Fibroblast of pulmonary artery (primary cell): ENCODE measurements at places on chromosomes 3 and 15.

- DNase-seq, result peak; percentile 57
These were observed 4.1 kb upstream of the GCSAM start for GRCh38 chr3:112136959-112137693.

DNA sequence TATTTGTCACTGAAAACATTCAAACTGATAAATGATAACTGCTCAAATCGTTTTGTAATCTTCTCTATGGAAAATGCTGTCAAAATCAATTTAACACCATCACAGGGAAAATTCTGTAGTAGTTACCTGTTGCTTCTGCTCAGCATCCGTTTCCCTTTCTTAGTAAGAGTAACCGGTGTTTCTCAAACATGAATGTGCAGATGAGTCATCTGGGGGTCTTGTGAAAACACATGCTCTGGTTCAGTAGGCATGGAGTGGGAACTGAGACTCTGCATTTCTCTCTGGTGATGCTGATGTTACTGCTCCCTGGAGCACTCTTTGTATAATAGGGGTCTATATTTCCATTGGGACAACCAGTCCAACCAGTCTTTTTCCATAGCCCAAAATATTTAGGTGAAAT, 145.1 kb downstream of the SEMA6D start:
- no peak for DNase-seq

GRCh38 chr15:92112180-92112579, 258.7 kb downstream of the SLCO3A1 start:
- DNase-seq, result peak; percentile 50

- DNase-seq, result peak; percentile 68
These were observed 14.0 kb downstream of the CLDN16 start for GRCh38 chr3:190401963-190402362.

- no peak for DNase-seq
These were observed 39.9 kb downstream of the C3orf80 start for GRCh38 chr3:160265088-160265487.

DNA sequence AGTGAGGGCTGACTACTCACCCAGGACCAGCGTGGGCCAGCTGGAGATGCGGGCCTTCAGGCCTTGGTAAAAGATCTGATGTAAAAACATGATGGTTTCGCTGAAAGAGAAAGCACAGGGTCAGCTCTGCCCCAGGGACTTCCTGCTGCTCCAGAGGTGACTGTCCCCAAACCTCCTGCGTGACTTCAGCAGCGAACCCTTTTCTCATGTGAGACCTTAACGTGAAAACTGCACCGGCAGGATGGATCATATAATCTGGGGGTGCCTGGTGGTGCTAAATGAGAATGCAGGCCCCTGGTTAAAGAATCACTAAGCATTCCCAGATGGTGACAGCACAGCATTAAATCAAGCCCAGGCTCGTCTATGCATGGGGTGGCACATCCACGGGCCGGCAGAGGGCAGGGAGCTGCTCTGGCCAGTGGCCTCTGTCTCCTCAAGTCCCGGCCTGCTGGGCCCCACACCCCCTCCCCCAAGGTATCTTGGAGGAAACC, 55.4 kb downstream of the RASGRF1 start:
- no peak for DNase-seq

DNA sequence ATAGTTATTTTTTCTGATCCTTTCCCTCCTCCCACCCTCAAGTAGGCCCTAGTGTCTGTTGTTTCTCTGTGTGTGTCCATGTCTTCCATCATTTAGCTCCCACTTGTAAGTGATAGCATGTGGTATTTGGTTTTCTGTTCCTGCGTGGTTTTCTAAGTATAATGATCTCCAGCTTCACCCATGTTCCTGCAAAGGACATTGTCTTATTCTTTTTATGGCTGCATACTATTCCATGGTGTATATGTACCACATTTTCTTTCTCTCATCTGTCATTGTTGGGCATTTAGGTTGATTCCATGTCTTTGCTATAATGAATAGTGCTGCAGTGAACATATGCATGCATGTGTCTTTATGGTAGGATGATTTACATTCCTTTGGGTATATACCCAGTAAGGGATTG, 145.7 kb upstream of the NR2E3 start:
- DNase-seq, result no peak

- DNase-seq, result no peak
These were observed 61.6 kb downstream of the MEIS2 start for GRCh38 chr15:37038716-37039106.

DNA sequence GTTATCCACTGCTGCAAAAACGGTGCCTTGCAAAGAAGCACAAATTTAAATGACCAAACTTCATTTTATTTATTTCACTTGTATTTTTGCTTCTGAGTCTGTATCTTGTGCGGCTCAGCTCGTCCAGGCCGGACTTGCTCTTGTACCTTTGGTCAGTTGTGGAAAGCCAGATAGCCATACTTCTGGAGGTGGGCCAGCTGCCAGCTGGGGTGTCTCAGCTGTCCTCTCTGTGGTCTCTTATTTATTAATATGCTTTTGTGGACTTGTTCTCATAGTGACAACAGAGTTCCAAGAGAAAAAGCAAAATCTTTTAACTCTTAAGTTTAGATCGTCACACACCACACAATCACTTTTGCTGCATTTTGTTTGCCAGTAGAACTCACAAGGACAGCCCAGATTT, 87.7 kb downstream of the IL1RAP start:
- DNase-seq, result no peak

- DNase-seq, result no peak
These were observed 135.8 kb downstream of the LRRK1 start for GRCh38 chr15:101054991-101055390.

DNA sequence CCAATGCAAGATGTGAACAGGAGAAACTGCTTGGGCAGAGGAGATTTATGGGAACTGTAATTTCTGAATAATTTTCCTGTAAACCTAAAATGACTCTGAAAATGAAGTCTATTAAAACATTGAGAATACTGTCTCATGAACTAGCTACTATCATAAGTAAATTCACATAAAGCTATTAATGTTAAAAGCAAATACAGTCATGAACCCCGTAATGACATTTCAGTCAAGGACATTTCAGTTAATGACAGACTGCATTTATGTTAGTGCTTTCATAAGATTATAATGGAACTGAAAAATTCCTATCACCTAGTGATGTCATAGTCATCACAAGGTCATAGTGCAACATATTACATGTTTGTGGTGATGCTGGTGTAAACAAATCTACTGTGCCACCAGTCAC, 17.2 kb downstream of the CBLB start:
- DNase-seq, result no peak

- DNase-seq, result no peak
These were observed 31.7 kb downstream of the FRMD5 start for GRCh38 chr15:44163370-44163769.

DNA sequence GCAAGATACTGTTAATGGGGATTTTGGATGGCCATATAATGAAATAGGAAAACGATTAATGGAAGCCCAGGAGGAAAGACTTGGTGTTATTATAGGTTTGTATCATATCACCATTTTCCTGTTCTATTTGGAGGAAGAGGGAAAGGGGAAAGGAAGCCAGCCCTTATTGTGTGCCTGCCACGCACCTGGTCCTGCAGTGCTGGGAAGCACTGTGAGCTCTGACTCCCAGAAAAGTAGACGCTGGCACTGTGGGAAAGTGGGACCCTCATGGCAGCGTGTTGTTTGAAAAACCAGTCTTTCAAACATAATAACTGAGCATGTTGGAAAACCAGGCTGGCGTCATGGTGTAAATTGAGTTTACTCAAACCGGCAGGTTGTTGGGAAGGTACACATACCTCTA, 22.0 kb downstream of the CGNL1 start:
- no peak for DNase-seq

DNA sequence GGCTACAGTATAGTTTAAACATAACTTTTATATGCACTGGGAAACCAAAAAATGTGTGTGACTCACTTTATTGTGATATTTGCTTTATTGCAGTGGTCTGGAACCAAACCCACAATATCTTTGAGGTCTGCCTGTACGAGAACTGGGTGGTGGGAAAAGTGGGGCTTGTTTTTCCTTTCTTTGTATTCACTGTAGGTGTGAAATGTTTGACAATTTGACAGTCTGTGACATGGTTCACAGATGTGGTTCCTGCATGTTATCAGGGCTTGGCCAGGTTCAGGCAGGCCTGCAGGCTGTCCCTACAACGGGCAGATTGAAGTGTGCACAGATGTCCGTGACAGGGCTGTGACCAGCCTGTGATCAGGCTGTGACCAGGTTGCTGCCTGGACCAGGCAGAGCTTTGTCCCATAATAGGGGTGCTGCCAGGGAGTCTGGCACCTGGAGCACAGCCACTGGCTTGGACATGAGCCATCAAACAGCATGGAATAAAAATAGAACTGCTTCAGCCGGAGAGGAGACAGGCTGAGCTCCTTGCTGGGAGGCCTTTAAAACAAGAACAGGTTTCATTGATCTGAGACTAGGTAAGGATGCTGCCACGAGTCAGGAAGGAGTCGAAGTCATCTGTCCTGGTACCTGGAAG, 61.0 kb downstream of the KLF13 start:
- peak; percentile 32 for DNase-seq

GRCh38 chr15:100725121-100726069, 123.0 kb downstream of the ASB7 start:
- DNase-seq, result peak; percentile 89

- no peak for DNase-seq
These were observed 428.0 kb downstream of the RAP2B start for GRCh38 chr3:153590051-153590450.

- no peak for DNase-seq
These were observed 68.9 kb downstream of the PLD1 start for GRCh38 chr3:171741377-171741776.

DNA sequence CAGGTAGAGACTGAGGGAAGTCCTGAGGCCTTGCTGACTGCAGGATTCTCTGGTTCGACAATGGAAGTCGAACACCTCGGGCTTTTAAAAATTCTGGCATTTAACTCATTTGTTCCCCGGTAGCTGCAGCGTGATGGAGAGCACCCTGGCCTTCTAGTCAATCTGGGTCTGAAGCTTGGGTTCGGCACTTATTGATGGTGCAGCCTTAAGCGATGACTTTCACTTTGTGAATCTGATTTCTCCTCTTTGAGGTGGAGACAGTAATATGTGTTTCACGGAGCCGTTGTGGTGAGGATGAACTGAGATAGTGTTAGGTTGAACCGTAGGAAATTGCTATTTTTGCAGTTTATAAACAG, 621 bp upstream of the PARP6 start:
- no peak for DNase-seq

GRCh38 chr3:39919281-39919680, 109.9 kb downstream of the MYRIP start:
- no peak for DNase-seq

DNA sequence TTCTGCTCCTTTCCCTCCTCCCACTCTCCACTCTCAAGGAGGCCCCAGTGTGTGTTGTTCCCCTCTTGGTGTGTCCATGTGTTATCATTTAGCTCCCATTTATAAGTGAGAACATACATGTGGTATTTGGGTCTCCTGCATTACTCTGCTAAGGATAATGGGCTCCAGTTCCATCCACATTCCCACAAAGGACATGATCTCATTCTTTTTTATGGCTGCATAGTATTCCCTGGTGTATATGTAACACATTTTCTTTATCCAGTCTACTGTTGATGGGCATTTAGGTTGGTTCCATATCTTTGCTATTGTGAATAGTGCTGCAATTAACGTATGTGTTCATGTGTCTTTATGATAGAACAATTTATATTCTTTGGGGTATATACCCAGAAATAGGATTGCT, 144.0 kb upstream of the MEF2A start:
- no peak for DNase-seq

GRCh38 chr15:77865701-77866100, 211.8 kb downstream of the TBC1D2B start:
- DNase-seq, result no peak

DNA sequence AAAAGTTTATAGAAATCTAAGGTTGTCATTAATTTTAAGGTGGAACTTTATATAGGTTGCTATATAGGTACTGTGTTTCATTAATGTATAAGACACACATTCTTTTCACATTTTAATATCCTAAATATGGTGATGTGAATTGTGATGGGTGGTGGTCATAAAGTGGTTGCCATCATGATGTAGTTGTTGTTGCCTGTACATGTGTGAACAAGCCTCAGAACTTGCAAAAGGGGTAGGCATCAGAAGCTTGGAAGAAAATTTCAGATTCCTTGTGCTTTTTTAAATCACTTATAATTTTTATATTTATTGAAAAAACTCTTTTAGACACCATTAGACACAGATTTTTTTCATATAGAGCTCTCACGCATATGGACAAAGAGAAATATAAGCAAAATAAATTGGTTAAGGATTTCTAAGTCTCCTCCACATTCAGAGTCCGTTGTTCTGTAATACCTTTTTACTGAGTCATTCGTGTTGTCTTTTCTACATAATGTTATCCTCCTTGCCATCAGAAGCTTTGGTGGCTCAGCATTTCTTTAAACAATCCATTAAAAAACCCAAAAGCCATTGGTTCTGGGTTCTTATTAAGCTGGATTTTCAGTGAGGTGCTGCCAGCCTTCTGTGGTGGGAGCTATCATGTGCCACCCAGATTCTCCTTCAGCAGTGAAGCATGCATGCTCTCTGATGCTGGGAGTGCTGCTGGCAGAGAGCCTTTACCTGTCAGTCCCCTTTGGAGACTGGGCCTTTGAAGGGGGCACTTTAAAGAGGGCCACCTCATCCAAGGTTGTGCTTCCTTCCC, 140.4 kb upstream of the GALNT15 start:
- peak; percentile 40 for DNase-seq

DNA sequence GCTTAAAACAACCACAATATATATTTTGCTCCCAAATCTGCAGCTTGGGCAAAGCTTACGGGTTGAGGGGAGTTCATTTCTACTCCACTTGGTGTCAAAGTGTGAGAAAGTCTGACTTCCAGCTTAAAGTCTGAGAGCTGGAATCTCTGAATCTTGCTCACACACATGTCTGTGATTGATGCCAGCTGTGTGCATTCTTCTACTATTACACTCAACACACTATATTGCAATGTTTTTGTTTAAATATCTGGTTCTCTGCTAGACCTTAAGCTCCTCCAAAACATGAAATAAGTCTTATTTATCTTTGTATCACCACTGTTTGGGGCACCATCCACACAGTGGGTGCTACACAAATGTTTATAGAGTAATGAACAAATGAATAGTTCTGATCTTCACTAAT, 36.7 kb upstream of the SECISBP2L start:
- DNase-seq, result peak; percentile 60

DNA sequence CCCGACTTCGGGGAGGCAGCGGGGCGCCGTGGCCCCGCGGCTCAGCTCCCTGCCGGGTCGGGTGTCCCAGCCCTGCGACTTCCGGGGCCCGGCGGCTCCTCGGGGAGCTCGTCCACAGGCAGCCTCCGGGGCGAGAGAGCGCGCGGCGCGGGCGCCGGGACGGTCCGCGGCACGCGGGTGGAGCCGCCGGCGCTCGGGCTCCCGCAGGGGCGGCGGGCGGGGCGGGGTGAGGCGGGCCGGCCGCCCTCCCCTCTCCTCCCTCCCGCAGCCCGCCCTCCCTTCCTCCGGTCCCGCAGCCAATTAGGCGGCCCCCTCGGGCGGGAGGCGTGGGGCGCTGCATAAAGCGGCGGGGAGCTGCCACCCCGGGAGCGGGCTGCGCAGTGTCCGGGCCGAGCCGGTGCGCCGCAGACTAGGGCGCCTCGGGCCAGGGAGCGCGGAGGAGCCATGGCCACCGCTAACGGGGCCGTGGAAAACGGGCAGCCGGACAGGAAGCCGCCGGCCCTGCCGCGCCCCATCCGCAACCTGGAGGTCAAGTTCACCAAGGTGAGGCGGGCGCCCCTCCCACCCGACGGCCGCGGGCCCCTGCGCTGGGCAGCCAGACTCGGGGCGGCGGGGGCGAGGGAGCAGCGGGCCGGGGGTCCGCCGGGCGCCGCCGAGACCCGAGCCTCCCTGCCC, at the start of gene ALDH1A3:
TSS of gene ALDH1A3 (plus strand) at position 368 of the 675 bp plus-strand sequence. CDS start at position 445, 77 bp downstream.
- DNase-seq, result peak; percentile 71

GRCh38 chr3:106268696-106269095, 399.9 kb upstream of the CBLB start:
- DNase-seq, result no peak
